RCC 7860 (cell line): ENCODE measurements at places on chromosomes 13 and 19.

DNA sequence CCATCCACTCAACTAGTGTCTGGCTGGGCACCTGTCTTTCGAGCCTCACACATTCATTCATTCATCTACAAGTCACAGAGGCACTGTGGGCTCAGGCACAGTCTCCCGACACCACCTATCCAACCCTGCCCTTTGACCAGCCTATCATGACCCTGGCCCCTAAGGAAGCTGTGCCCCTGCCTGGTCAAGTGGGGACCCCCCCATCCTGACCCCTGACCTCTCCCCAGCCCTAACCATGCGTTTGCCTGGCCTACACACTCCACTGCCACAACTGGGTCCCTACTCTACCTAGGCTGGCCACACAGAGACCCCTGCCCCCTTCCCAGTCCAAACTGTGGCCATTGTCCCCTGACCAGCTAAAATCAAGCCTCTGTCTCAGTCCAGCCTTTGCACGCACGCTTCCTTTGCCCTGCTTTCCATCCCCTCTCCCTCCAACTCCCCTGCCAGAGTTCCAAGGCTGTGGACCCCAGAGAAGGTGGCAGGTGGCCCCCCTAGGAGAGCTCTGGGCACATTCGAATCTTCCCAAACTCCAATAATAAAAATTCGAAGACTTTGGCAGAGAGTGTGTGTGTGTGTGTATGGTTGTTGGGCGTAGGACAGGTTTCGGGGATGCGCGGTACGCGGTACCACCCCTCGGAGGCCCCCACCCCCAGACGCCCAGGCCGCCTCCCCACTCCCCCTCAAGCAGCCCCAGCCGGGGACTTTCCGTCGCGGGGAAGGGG is 404 bp upstream of the IL27RA start:
- no peak for DNase-seq

DNA sequence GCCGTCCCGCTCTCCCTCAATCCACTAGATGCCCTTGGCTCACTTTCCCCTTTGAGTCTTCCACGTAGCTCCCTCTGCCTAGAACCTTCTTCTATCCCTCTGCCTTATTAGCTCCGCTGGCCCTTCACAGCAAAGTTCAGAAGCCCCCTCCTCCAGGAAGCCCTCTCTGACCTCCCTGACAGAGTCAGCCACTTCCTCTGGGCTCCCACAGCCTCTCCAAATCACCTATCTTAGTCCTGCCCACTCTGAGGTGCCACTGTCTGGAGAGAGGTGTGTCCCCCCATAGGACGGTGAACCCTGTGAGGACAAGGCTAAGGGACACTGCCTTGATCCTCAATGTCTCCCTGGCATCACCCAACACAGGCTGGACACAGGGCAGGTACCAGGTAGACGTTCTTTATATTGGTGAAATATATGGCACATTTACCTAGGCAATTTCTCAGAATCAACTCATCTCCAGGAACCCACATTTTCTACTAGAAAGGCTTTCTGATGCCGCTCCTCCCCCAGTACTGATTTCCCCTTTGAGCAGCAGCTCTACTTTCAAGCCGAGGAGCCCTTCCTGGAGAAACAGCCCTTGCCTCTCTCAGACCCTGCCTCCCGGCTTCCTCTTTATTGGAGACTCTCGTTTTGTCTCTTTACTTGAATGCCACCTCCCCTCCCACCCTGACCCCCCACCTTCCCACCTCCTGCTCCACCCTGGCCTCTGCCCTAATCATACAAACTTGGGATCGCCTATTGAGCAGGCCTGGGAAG is 3.4 kb upstream of the TGFB1 start:
- no peak for DNase-seq

- no peak for DNase-seq
These were observed 3.1 kb upstream of the SHISA2 start for GRCh38 chr13:26054896-26055295.

GRCh38 chr19:7730286-7731217 is 1.4 kb downstream of the CLEC4G start:
- no peak for DNase-seq

DNA sequence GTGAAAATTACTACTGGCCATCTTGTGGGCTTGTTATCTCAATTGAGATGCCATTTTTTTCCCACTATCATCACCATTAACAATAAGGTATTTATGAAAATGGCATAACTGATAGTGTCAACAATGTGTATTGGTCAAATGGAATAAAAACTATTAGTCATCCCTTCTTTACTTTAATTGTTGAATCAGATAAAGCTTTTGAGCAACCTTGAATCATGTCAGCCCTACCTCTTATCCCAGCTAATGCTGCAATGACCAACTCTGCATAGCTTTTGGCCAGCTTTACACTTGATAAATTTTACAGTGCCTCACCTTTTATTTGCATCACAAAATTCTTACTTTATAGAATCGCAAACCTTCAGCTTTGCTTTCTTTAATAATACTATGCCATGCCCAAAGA is 784.0 kb upstream of the PRR20A start:
- no peak for DNase-seq

GRCh38 chr19:3983936-3984583 is 1.2 kb downstream of the EEF2 start:
- DNase-seq, result peak; percentile 84

GRCh38 chr13:79915114-79915811 is 425.7 kb downstream of the SPRY2 start:
- no peak for DNase-seq

- no peak for DNase-seq
These were observed 59.1 kb upstream of the RNF113B start for GRCh38 chr13:98236197-98236596.

DNA sequence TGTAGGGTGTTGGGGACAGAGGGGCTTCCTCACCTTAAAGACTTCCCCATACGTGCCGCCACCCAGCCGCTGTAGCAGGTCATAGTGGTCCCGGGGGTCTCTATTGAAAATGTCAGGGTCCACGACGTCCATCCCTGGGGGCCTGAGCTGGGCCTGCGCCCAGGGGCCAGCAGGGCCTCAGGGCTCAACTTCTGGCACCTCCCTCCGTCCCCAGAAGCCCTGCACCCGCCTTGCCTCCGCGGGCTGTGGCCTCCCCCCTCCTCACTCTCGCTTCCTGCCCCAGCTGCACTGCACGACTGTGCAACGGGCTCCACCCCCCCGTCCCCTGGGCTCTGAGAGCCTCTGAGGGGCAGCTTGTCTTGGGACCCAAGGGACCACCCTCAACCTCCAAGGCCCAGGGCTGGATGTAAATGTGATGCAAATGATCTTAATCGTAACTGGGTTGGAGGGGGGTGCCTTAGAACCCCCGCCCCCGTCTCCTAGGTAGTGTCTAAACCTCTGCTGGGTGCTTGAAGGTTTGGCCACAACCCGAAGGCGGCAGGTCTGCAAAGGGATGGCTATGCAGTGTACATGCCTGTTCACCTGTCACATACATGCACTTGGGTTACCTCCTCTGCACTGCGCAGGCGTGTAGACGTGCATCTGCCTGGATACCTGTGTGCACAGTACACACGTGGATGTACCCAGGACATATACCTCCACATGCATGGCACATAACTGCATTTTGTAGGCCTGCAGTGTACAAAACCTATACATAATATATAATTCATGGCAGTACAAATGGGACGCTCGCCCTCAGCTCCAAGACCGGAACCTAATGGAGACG is at the start of gene MAP4K1:
MAP4K1 (minus strand) TSS at position 190 of the 826 bp plus-strand sequence; CDS start at position 132, 58 bp downstream.
- no peak for DNase-seq

DNA sequence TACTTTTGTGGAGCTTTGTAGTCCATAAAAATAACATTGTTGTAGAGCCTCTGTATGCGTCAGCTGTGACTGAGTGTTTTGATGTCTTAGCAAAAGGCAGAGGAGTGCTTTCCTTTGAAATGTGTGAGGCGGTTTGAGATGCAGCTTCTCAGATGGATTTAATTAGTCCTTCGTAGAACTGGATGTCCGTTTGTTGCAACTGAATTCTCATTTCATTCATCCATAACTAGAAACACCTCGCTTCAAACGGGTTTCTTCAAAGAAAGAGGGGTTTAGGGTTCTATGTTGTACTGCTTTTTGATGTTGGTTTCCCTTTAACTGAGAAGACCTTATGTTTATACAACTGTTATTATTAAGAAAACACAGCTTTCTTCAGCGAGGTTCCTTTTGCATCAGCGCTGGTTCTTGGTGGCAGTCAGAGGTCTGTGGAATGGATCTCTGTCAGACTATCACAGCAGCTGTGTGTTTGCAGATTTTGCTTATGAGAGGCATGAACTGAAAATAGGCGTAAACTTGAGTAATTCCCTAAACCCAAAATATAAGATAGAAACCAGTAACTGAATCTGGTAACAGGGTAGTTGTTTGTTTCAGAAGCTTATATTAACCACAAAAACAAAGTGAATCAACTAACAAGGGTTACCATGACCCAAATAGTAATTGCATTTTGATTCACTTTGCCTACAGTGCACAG is 194.4 kb downstream of the GGACT start:
- no peak for DNase-seq

DNA sequence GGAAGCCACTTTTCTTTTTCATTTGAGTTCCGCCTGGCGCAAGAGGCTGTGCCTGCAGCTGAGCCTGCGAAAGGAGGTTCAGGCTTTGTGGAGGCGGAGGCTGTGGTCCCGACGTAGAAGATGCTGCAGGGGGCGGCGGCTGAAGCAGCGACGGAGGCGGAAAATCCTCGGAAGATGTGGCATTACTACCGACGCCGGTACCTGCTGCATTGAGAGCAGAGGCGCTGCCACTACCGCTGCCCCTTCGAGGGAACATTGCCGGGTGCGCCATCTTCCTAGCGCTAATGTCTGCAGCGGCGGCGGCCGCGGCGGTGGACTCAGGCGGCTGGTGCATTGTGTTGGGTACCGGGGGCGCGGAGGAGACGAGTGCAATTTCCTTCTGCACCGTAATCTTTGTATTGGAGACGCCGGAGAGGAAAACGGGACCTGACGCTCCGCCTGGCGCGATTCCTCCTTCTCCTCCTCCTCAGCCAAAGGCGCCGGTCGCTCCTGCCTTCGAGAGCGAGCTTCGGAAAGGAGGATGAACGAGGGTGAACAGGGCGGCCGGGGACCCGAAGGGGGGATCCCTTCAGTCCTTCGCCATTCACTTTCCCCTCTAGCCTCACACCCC is at the start of gene TSC22D1:
TSC22D1 (minus strand) TSS at position 590 of the 610 bp plus-strand sequence; CDS start at position 334, 256 bp downstream.
- DNase-seq, result no peak

DNA sequence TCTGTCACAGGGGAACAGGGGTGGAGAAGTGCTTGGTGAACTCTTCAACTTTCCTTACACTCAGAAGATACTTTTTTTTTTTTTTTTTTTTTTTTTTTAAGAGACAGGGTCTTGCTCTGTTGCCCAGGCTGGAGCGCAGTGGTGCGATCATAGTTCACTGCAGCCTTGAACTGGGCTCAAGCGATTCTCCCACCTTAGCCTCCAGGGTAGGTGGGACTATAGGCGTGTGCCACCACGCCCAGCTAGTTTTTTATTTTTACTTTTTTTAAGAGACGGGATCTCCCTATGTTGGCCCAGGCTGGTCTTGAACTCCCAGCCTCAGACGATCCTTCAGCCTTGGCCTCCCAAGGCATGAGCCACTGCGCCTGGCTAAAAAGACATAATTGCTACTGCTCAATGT is 11.5 kb downstream of the CEBPG start:
- no peak for DNase-seq

GRCh38 chr19:15137777-15138176 is 30.6 kb downstream of the SYDE1 start:
- no peak for DNase-seq

DNA sequence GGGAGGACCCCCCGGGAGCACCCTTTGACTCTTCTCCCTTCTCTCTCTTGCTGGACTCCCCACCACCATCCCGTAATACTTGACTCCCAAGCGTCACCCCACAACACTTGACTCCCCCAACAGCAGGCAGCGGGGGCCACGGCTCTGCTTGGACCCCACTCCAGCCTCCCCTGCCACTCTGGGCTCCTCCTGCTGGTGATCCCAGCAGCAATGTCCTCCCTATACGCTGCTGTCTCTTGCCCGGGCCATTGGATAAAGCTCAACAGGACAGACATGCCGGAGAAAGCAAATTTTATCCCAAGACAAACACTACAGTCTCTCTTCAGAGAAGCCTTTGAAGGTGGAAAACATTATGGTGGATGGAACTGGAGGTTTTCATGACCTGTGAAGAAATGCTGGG is 20.4 kb upstream of the AMER2 start:
- no peak for DNase-seq

DNA sequence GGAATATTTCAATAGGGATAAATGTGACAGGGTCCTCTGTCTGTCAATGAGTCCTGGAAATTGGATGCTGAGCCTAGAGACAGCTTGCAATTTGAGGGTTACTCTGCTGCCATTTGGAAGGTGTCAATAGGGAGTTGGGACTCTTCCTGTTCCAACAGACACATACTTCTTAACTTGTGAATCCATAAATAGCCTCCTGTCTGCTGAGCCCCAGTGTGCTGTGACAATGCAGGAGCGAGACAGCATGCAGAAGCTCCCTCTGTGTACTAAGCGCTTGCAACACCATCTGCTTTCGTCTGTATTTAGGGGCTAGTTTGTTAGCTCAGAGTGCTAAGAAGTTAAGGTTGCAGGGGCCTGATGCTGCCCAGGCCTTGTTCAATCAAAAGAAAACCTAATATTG is 58.5 kb upstream of the GPR12 start:
- no peak for DNase-seq

GRCh38 chr13:50950849-50951248 is 41.3 kb downstream of the RNASEH2B start:
- DNase-seq, result no peak

DNA sequence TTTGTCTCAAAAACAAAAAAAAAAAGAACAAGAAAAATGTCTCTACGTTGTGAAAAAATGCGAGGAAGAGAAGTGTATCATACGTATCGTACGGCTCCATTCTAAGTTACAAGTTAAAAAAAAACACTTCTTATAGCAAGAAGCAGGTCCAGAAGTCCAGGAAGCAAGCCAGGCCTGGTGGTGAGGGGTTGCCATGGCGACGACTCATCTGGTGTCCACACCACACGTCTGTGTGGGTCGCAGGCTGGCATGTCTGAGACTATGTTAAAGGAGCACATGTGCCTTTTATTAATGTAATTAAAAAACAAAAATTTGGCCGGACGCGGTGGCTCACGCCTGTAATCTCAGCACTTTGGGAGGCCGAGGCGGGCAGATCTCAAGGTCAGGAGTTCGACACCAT is 5.9 kb downstream of the MED16 start:
- peak; percentile 49 for DNase-seq

DNA sequence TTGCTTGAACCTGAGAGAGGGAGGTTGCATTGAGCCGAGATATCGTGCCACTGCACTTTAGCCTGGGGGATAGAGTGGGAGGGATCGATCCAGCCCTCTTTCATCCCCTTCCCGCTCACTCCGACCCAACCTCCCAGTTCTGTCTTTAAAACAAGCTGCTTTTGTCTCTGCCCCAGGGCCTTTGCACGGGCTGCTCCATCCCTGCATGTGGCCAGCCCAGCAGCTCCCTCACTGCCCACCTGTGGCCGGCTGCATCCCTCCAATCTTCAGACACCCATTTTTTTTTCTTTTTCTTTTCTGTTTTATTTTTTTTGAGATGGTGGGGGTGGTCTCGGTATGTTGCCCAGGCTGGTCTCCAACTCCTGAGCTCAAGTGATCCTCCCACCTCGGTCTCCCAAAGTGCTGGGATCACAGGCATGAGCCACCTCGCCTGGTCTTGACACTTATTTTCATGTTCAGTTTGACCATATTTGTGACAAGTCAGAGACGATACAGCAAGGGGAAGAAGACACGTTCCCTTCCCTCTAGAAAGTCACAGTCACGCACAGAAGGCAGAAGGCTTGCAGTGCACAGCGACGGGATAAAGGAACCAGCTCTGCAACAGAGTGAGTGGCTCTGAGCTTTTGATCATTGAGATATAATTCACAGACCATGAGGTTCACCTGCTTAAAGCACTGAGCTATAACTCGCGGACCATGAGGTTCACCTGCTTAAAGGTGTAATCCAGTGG is 31.8 kb downstream of the EFNA2 start:
- DNase-seq, result no peak
